Suprapubic skin (tissue), 4 donors: ENCODE measurements at places on chromosomes 16 and 17. TPM values are rescaled to one million over a fixed set of nuclear protein-coding genes. Genes with fewer than 3 reads are reported as not detected.

JPH3 gene
- not detected for total RNA-seq

ENPP7 gene
- total RNA-seq, result not detected

SLC5A10 gene
- 1.5 TPM for total RNA-seq

COX6A2 gene
- total RNA-seq, result not detected

HCRT gene
- total RNA-seq, result not detected

CHST5 gene
- total RNA-seq, result not detected

SEZ6L2 gene
- 1.4 TPM for total RNA-seq

CDC27 gene
- total RNA-seq, result 45.1 TPM

HSD11B2 gene
- 45.6 TPM for total RNA-seq

DNAH17 gene
- total RNA-seq, result 6.7 TPM
